ENCODE measurements at places on chromosomes 2 and 18.

DNA sequence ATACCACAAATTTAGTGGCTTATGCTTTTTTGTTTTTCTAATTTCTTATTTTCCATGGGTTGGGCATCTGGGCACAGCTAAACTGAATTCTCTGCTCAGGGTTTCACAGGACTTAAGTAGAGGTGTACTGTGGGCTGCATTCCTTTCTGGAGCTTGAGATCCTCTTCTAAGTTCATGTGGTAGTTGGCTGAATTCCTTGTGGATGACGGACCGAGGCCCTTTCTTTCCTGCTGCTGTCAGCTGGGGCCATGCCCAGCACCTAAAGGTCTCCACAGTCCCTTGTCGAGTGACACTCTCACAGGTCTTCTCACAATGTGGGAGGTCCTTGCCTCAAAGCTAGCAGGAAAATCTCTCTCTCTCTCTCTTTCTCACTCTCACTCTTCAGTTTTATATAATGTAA is 433.5 kb upstream of the LRATD1 start:
- H3K27ac ChIP-seq: no peak overlapping the region
- no peaks in the 10 kb centered on the region for H3K36me3 ChIP-seq
- no peaks in the 10 kb centered on the region for H3K27me3 ChIP-seq
- no peak overlapping the region for H3K4me3 ChIP-seq

- no peak overlapping the region for H3K4me3 ChIP-seq
- peaks cover 47% of the 10 kb centered on the region for H3K4me1 ChIP-seq
- H3K27me3 ChIP-seq: no peaks in the 10 kb centered on the region
- peak; percentile 82 for DNase-seq
- H3K36me3 ChIP-seq: no peaks in the 10 kb centered on the region
- no peak overlapping the region for H3K27ac ChIP-seq
These were observed 62.6 kb downstream of the DNMT3A start for GRCh38 chr2:25279091-25279651.

GRCh38 chr18:57107140-57107832 is 39.6 kb upstream of the BOD1L2 start:
- no peak overlapping the region for H3K27ac ChIP-seq
- H3K36me3 ChIP-seq: no peaks in the 10 kb centered on the region
- no peaks in the 10 kb centered on the region for H3K27me3 ChIP-seq
- DNase-seq: peak; percentile 17

- no peaks in the 10 kb centered on the region for H3K4me1 ChIP-seq
- no peaks in the 10 kb centered on the region for H3K27me3 ChIP-seq
These were observed 109.8 kb upstream of the SIX2 start for GRCh38 chr2:45119038-45119437.

DNA sequence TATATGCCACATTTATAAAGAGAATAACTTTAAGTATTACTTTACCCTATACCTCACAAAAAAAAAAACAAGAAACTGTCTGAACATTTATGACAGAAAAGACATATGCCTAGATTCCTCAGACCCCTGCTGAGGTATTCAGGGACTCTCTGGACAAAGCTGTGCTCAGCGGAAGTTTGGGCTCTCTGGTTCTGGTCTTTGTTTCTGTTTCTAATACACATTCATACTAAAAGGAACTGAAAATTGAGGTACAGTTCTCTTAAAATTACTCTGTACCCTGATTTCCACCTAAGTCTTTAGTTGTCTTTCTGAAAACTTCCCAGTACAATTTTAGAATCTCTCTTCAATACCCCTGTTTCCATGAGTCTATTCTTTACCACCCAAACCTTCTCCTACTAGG is 160.3 kb downstream of the IKZF2 start:
- no peak for DNase-seq
- no peak overlapping the region for H3K4me3 ChIP-seq
- H3K27me3 ChIP-seq: no peaks in the 10 kb centered on the region
- H3K36me3 ChIP-seq: no peaks in the 10 kb centered on the region

- H3K36me3 ChIP-seq: no peaks in the 10 kb centered on the region
- H3K4me1 ChIP-seq: no peaks in the 10 kb centered on the region
- H3K4me3 ChIP-seq: no peak overlapping the region
- peak; percentile 77 for DNase-seq
- H3K27me3 ChIP-seq: no peaks in the 10 kb centered on the region
These were observed 112.2 kb downstream of the OSBPL6 start for GRCh38 chr2:178306352-178307073.

- no peaks in the 10 kb centered on the region for H3K27me3 ChIP-seq
- peaks cover 6% of the 10 kb centered on the region for H3K4me1 ChIP-seq
- no peak for DNase-seq
- H3K27ac ChIP-seq: peak overlapping the region; percentile 82
These were observed 26.0 kb downstream of the EIF2AK3 start for GRCh38 chr2:88601286-88601685.

- no peak within 1 kb of the TSS for H3K27ac ChIP-seq
- no peaks in the 10 kb centered on the region for H3K4me1 ChIP-seq
- H3K36me3 ChIP-seq: no peaks in the 10 kb centered on the region
- peak; percentile 93 for DNase-seq
- H3K4me3 ChIP-seq: peak within 1 kb of the TSS; percentile 65
These were observed at the start of gene TMEFF2 for GRCh38 chr2:192194866-192195547. TSS of gene TMEFF2 (minus strand) at chr2:192194933. CDS start at chr2:192194524, 409 bp downstream.

DNA sequence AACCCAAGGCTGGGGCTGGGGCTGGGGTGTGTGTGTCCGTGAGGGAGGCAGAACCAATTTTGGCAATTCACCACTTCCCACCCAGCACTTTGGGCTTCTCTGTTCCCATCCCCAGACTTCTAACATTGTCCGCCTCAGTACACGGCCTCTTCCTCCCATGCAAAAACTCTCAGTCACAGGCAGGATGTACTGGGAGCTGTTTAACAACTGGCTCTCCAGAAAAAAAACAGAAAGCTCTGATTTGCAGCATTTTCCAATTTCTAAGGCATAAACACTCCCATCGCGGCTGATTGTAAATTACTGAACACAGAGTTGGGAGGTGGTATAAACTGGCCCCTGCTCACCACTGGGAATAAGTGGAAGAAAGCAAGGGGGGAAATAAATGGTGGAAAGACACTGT is 73.1 kb upstream of the MAP4K3 start:
- H3K27me3 ChIP-seq: no peaks in the 10 kb centered on the region
- H3K36me3 ChIP-seq: no peaks in the 10 kb centered on the region
- no peak overlapping the region for H3K27ac ChIP-seq
- DNase-seq: no peak

GRCh38 chr2:216787851-216788540 is 71.9 kb downstream of the TNP1 start:
- H3K4me1 ChIP-seq: no peaks in the 10 kb centered on the region
- H3K36me3 ChIP-seq: no peaks in the 10 kb centered on the region
- DNase-seq: no peak

DNA sequence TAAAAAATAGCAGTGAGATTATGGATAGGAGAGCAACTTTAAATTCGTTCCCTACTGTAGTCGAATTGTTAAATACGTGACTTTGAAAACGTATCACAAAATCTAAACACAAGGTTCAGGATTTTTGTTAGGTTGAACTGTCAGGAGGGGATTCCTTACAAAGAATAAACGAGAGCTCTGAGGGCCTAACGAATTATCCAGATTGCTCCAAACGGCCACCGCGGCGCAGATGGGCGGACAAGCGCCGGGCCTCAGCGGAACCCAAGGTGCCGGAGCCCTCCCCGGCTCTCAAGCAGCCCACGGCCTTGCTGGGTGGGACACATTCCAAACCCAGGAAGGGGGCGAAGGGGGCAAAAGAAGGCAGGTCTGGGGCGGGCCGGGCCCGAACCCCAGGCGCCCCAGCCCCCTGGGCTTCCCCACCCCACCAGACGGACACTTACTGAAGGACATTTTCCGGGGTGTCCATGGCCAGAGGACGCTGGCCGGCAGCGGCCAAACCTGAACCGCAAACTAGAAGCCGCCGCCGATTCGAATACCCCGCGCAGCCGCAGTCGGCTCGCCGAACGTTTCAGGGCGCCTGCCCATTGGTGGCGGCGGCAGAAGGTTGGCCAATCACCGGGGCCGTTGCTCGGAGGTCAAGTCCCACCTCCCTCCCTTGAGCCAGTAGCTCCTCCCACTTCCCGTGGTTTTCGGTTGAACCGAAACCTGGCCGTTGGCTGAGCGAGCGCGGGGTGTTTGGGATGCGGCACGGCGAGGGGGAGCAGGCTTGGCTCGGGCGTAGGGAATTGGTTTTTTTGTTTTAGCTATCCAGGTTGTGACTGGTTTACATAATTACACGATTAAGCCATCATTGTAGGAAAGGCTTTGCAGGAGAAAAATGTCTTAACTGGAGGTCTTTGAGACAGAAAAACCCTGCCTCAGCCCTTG is at the start of gene BUB1:
TSS of gene BUB1 (minus strand) at position 534 of the 927 bp plus-strand sequence. CDS start at position 466, 68 bp downstream.
- DNase-seq: peak; percentile 98
- peak within 1 kb of the TSS; percentile 94 for H3K27ac ChIP-seq
- no peaks in the 10 kb centered on the region for H3K36me3 ChIP-seq

- H3K36me3 ChIP-seq: no peaks in the 10 kb centered on the region
- DNase-seq: no peak
- no peak overlapping the region for H3K27ac ChIP-seq
- no peak overlapping the region for H3K4me3 ChIP-seq
- H3K4me1 ChIP-seq: no peaks in the 10 kb centered on the region
These were observed 17.1 kb downstream of the GYPC start for GRCh38 chr2:126672980-126673605.

DNA sequence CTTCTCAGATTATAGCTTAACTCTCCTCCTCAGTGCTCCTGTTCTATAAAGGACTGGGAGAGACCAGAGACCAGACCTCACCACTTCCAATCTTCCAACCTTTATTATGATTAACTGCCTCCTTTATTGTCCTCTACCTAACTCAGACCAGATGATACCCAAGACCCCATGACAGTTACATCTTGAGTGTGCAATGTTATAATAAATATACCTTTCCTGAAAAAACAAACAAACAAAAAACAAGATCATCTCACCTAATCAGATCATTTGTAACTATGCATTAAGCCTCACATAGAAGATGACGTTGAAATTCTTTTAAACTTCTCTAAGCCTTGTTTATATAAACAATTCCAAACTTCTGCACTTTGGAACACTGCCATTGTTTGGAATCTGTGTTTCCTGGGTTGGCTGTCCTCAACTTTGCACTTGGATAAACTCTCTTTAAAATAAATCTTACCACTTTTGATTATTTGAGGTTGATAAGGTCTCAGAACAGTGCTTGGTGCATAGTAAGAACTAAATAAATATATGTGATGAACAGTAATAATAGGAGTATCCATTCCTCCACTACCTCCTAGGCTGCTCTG is 342.7 kb downstream of the TDRD15 start:
- H3K27ac ChIP-seq: no peak overlapping the region
- H3K4me1 ChIP-seq: no peaks in the 10 kb centered on the region
- no peaks in the 10 kb centered on the region for H3K27me3 ChIP-seq
- DNase-seq: no peak
- no peak overlapping the region for H3K4me3 ChIP-seq

DNA sequence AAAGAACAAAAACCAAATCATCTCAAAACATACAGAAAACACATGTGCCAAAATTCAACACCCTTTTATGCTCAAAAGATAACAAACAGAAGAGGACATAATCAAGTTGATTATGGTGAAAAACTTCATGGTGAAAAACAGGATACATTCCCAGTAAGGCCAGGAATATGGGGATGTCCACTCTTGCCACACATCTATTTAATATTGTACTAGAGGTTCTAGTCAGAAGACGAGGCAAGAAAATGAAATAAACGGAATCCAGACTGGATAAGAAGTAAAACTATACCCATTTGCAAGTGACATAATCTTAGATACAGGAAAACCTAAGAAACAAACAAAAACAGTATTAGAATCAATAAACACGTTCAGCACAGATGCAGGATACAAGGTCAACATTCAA is 40.8 kb downstream of the MAP3K2 start:
- no peaks in the 10 kb centered on the region for H3K36me3 ChIP-seq
- no peaks in the 10 kb centered on the region for H3K27me3 ChIP-seq
- no peak overlapping the region for H3K4me3 ChIP-seq
- no peaks in the 10 kb centered on the region for H3K4me1 ChIP-seq
- DNase-seq: no peak

GRCh38 chr2:98357849-98358248 is 11.6 kb downstream of the CNGA3 start:
- no peak overlapping the region for H3K4me3 ChIP-seq
- H3K27me3 ChIP-seq: no peaks in the 10 kb centered on the region
- no peak for DNase-seq
- no peaks in the 10 kb centered on the region for H3K4me1 ChIP-seq
- no peak overlapping the region for H3K27ac ChIP-seq

- H3K4me1 ChIP-seq: peaks cover 14% of the 10 kb centered on the region
- H3K27ac ChIP-seq: no peak overlapping the region
- no peaks in the 10 kb centered on the region for H3K36me3 ChIP-seq
- DNase-seq: no peak
These were observed 58.2 kb upstream of the SNTG2 start for GRCh38 chr2:892401-892800.
